Thoracic aorta (tissue), 2 donors: ENCODE measurements at places on chromosomes 3 and 15.

DNA sequence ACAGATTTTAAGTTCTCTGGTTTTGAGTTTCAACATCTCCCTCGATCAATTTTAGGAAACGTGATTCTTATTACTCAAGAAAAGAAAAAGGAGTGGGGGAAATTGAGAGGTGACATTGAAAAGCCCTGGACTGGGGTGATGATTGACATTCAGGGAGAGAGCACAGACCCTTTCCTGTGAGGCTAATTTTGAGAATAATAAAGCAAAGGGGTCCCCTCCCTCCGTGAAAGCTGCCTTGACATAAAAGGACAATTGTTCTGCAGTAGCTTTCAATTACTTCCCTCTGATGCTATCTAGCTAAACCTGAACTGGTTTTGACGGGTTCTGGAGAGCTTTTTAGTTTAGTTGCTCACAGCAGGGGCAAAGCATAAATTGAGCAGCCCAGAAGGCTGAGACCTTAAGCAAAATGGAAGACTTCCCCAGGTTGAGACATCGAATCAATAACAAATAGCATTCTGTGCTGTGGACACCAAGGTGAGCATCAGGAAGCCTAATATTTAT is 14.4 kb upstream of the CMTM8 start:
- no peak for DNase-seq

DNA sequence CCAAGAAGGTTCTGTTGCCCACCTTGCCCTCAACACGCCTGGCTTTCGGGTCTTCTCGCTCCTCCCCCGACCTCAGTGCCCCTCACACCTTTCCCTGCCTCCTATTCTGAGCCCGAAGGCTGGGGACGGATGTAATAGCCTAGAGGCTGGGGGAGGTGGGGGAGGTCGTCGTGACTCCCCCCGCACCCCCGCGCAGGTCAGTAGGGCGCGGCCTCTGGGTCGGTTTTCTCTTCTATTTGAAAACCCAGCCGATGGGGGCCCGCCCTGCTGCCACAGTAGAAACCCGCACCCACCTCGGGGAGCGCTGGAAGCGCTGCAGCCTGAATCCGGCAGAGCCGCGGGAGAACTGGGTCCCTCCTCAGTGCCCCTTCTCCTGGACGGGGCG is 1.0 kb upstream of the RBPMS2 start:
- no peak for DNase-seq

DNA sequence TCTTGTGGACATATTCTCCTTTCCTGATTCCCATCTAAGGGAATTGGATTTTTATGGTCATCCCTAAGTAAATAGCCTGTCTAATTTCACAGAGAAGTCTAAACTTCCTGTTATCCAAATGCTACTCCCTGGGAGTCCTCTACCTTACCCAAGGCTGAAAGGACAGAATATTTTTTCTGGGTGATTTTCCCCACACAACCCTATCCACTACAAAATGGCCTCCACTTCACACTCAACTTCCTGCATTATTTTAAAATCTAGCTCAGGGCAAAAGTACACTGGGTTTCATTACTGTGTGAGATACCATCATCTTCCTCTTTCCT is 77.5 kb upstream of the ABI3BP start:
- DNase-seq: no peak

DNA sequence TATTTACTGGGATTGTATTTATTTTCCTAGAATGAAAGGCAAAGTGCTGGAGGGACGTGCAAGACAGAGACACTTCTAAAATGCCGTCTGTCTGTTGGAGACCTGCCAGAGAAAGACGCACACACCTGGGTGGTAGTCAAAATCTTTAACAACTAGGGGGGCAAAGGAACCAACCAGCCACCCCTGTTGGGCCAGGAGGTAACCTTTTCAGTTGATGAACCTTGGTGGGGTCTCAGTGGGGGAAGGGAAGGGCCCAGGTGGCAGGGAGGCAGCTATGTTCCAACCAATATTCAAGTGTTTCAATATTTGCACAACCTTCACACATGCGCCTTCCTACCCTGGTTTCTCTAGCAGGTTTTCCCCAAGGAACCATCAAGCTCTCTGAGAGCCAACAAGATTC is 99.0 kb downstream of the MEGF11 start:
- DNase-seq: no peak

- no peak for DNase-seq
Measured at GRCh38 chr3:64693031-64693430, 5.2 kb upstream of the ADAMTS9 start.

- peak; percentile 38 for DNase-seq
Measured at GRCh38 chr3:188683032-188683521, 488.7 kb upstream of the TPRG1 start.

- no peak for DNase-seq
Measured at GRCh38 chr3:171854649-171855305, 11.6 kb downstream of the TMEM212 start.

- DNase-seq: no peak
Measured at GRCh38 chr3:89212619-89213018, 105.2 kb downstream of the EPHA3 start.

- DNase-seq: no peak
Measured at GRCh38 chr3:94076055-94076454, 13.2 kb downstream of the NSUN3 start.

- no peak for DNase-seq
Measured at GRCh38 chr15:88623061-88623460, 1.9 kb downstream of the AEN start.

DNA sequence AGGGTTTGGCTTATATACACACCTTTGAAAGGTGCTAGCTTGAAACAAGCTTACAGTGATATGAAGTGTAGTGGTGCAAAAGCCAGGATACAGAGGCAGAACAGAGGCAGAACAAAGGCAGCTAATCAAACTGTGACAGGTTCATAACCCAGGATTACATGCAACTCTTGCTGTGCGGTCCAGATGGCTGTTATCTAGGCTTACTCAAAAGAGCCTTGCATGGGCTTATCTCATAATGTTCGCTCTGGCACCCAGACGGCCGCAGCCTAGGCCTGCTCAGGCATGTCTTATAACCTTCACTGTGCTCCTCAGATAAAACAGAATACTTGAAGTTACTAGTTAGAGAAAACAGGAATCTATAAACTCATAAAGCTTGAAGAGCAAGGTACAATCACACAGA is 22.8 kb upstream of the NOX5 start:
- DNase-seq: no peak

GRCh38 chr3:122298239-122298638 is 26.8 kb upstream of the CSTA start:
- no peak for DNase-seq

GRCh38 chr15:70752193-70752635 is 11.1 kb downstream of the UACA start:
- no peak for DNase-seq
